GM13977 (cell line): ENCODE measurements at places on chromosomes 3 and 15.

DNA sequence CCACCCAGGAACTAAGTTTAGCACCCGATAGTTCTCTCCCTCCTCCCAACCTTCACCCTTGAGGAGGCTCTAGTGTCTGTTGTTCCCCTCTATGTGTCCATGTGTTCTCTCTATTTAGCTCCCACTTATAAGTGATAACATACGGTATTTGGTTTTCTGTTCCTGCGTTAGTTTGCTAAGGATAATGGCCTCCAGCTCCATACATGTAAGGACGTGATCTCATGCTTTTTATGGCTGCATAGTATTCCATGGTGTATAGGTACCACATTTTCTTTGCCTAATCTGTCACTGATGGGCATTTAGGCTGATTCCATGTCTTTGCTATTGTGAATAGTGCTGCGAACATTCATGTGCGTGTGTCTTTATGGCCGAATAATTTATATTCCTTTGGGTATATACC, 66.9 kb upstream of the TRA2B start:
- DNase-seq: no peak

DNA sequence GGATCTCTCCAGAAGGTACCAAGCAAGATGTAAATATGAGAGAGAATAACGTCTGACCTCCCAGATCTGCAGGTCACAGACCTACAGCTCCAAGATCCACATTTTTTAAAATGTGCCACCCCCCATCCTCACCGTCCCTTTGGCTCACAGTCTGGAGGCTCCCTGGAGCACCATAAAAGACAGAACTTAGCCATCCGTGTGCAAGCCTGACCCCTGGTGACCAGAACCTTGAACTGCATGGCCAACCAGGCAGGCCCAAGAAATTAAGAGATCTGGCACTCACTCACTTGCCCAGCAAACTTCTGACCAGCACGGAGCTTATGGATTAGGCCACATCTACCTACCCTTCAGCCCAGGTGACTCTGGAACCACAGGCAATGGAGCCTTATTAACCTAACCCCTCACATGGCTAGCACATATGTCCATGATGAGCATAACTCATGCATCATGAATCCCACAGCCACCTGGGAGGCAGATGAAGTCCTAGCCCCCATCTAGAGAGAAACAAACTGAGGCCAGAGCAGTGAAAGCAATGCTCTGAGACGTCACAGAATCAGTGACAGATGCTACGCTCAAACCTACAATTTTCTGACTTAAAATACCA, 275.3 kb downstream of the UACA start:
- DNase-seq: peak; percentile 71

DNA sequence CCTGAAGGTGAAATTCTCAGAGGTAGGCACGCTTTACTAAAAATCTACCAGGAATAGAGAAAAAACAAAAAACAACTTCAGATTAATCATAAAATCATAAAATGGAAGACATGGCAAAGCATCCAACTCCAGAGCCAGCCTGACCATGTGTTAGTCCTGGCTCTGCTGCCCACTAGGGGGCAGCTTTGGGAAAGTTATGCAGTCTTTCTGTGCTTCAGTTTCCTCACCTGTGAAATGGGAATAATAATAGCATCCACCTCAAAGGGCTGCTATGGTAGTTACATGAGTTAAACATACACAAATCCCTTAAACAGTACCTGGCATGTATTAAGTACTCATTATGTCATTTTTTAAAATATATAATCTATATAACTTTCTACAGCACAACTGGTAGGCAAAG, 52.3 kb downstream of the WNT5A start:
- DNase-seq: peak; percentile 20

DNA sequence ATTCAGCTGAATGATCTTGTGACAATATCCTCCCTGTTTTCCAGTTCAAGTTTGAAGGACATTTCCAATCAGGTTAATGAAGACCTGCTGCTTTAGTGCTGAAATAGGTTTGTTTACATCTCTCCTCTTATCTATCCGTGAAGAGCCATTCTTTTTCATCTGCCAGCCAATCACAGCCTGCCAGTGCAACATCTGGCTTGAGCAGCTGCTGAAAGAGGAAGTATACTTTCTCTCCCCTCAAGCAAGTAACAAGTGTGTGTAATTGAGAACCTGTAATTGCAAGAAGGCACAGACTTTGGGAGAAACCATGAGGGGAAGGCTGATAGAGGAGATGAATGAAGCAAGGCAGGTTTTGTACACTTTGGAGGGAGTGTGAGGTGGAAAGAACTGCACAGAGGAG, 404.3 kb downstream of the AGBL1 start:
- no peak for DNase-seq

GRCh38 chr3:28850186-28850585, 430.7 kb upstream of the RBMS3 start:
- DNase-seq: no peak

- no peak for DNase-seq
Observed at GRCh38 chr3:14412831-14413380, 10.5 kb downstream of the SLC6A6 start.

GRCh38 chr3:137071104-137071503, 113.3 kb downstream of the IL20RB start:
- DNase-seq: no peak

DNA sequence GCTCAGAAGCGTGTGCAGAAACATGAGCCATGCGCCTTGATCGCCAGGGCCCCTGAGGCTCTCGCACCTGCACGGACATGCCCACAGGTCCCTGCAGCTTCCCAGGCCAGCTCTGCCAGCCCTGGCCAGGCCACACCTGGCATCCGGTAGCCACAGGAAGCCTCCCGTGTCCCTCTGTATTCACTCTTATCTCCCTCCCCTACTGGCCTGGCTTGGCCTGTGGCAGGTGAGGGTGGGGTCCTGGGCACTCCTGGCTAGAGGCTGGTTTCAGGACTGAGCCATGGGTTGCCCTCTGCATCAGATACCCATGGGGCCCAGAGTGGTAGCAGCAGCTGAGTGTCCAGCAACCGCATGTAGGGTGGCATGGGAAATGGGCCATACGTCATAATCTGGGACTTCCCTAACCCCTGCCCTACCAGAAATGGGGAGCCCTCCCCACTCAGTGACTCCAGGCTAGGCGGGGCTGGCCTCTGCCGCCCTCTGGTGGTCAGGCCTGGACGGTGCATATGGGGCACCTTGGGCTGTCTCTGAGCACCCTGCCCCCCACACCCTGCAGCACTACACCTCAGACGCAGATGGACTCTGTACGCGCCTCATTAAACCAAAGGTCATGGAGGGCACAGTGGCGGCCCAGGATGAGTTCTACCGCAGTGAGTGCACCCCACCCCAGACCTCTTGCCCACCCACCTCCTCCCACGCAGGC, 12.6 kb upstream of the LMAN1L start:
- peak; percentile 95 for DNase-seq

GRCh38 chr3:30810625-30811024, 83.8 kb downstream of the GADL1 start:
- no peak for DNase-seq

- DNase-seq: no peak
Observed at GRCh38 chr3:177513815-177514610, 316.7 kb upstream of the TBL1XR1 start.

- DNase-seq: no peak
Observed at GRCh38 chr3:11899826-11900225, 53.1 kb upstream of the TAMM41 start.

DNA sequence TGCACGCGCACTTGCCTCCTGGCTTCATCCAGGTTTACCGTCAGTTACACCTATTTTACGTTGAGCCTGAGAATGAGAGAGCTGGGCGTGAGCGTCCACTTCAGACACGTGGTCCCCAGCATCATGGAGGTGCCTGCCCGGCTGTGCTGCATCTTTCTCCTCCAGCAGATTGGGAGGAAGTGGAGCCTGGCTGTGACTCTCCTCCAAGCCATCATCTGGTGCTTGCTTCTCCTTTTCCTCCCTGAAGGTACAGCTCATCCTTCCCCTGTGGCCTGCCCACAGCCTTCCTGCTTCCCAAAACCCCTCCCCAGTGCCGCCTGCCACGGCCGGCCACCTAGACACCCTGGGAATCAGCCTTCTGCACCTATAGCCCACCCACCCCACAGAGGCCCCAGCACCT, 31.6 kb downstream of the SLC22A14 start:
- no peak for DNase-seq

GRCh38 chr3:18111796-18112232, 313.3 kb downstream of the SATB1 start:
- peak; percentile 19 for DNase-seq

DNA sequence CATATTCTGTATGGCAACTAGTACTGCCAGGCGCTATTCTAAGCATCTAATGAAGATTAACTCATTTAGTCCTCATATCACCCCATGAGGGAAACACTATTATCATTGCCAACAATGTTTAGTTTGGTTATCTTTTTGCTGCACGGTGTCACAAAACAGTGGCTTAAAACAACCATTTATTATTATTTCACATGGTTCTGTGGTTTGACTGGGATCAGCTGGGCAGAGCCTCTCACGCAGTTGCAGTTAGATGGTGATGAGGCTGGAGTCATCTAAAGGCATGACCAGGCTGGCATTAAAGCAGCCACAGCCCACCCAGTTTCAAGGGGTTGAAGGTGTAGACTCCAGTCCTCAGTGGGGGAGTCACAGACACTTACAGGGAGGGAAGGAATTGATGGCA, 32.8 kb upstream of the RASA2 start:
- no peak for DNase-seq

GRCh38 chr3:15860014-15860934, 62.5 kb upstream of the ANKRD28 start:
- peak; percentile 32 for DNase-seq

DNA sequence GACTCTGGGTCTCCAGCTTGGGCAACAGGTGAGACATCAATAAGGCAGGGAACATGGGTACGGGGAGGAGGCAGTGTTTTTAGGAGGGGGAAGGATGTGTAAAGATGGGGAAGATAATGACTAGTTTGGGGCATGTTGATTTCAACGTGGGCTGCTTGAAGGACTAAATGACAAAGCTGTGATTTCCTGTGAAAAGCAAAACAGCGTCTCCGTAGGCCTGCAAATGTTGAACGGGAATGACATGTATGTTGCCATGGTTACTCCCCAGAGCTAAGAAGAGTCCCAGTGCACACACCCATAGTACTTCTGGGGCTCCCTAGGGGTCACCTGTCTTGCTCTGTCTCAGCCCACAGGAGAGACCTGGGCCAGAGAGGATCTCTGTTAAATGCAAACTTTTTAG, 71.3 kb upstream of the ETV5 start:
- no peak for DNase-seq

- DNase-seq: no peak
Observed at GRCh38 chr15:57215326-57215725, 161.0 kb upstream of the CGNL1 start.

GRCh38 chr3:43512754-43513404, 108.9 kb downstream of the ANO10 start:
- DNase-seq: no peak

DNA sequence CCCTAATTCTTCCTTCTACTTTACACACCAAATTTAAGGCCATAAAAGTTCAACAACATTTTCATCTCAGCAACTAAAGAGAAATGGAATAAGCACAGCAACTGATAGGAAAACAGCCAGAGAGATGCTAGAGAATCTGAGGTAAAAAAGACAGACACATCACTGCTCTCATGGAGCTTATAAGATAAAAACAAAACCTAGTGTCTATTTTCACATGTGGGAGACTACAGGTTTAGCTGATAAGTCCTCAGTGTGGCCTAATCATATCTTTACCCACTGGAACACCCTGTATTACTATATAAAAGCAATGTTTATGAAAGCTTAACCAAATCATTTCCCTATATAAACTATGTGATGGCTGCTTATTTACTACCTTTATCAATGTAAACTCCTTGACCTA, 33.0 kb downstream of the KPNA4 start:
- no peak for DNase-seq

DNA sequence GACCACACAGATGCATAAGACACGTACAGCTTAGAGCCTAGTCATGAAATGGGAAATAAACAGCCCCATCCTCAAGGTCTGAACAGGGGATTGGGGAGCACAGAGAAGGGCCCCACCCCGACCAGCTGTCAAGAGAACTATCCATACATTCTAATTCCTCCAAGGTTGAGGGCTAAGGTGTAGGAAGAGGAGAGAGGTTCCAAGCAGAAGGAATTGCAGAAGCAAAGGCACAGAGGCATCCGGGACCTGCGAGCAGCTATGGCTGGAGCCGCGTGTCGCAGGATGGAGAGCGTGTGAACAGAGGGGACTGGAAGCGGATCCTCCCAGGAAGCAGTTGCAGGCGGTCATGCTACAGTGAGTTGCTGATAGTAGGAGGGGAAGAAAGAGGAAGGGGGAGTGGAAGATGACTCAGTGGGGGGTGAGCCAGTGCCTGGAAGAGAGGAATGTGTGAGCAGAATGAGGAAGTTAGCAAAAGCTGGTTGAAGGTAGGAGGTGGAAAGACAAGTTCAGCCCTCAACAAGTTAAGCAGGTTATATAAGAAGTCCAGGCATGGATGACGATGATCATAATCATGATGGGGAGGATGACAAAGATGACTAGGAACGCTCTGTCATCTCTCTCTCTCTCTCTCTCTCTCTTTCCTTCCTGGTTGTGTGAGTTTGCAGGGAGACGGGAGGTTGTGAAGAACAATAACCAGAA, 89.7 kb downstream of the LIPC start:
- no peak for DNase-seq

DNA sequence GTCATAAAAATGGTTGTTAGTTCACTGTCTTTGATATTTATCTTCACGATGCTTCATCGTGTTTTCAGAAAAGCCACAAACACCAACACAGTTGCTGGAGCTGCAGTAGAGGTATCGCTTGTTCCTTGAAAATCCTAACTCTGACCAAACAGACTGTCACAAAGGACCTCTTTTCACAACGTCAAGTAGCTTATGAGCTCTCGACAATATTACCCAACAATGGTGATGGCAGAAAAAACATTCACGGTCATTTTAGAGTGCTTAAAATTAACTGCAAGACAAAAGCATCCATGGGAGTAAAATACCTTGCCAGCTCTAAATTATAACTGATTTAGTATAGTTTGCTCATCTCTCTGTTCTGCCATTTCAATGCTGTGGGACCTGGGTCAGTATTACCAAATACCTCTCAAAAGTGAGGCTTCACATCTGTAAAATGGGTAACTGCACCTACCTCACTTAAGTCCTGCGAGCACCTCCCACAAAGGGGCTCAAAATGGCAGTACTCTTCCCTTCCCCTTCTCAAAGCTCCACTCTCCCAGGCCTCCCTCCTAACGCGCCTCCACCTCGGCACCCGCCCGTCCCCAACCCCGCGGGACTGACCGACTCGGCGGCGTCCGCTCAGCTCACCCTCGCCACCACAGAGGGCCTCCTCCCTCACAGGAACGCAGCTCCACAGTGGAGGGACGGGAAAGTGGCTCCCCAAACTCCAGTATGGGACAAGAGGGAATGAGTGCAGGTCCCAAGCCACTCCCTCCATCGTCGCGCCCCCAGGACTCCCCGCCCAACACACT, 546 bp downstream of the TRIM59 start:
- peak; percentile 75 for DNase-seq

- DNase-seq: no peak
Observed at GRCh38 chr3:184872200-184872599, 60.2 kb downstream of the VPS8 start.

DNA sequence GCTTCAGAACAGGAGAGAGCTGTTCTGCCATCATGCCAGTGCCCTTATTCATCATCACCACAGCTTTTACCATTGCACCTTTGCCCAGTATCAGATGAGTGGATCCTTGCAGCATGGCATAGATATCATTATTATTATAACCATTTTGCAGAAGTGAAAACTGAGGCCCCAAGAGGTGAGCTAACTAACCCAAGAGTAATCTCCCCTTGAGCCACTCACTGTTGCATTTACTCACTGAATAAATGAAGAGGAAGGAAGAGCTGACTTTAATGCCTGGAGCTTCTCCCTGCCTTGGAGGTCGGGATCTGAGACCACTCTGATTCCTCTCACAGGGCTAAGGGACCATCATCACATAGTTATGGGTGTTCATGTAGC, 32.0 kb downstream of the HRH1 start:
- no peak for DNase-seq
